ENCODE measurements at places on chromosomes 12 and 14.

- DNase-seq, result peak; percentile 5
Measured at GRCh38 chr12:118436002-118436730, 59.8 kb downstream of the SUDS3 start.

- no peak for DNase-seq
Measured at GRCh38 chr14:106845286-106846087, 1319.1 kb downstream of the TMEM121 start.

DNA sequence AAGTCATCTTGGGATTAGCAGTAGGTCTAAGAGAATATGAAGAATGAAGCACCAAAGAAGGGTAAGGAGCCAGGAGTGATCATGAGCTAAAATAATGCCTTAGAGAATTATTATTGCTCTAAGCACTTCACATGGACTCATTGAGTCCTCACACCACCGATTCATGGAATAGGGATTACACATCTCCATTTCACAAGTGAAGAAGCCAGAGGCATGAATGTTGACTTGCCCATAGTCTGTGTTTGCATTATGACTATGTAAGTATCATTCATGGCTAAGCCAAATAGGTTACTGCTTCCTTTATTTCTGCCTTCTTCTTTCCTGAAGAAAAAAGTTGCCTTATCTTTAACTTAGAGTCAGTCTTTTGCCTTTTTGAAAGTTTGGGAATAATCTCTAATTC lies 99.3 kb upstream of the NEDD1 start:
- DNase-seq, result no peak

- no peak for DNase-seq
Measured at GRCh38 chr12:12070674-12071656, at the start of gene BCL2L14. TSS of gene BCL2L14 (plus strand) at chr12:12070939. CDS start at chr12:12079306, 8,367 bp downstream.

DNA sequence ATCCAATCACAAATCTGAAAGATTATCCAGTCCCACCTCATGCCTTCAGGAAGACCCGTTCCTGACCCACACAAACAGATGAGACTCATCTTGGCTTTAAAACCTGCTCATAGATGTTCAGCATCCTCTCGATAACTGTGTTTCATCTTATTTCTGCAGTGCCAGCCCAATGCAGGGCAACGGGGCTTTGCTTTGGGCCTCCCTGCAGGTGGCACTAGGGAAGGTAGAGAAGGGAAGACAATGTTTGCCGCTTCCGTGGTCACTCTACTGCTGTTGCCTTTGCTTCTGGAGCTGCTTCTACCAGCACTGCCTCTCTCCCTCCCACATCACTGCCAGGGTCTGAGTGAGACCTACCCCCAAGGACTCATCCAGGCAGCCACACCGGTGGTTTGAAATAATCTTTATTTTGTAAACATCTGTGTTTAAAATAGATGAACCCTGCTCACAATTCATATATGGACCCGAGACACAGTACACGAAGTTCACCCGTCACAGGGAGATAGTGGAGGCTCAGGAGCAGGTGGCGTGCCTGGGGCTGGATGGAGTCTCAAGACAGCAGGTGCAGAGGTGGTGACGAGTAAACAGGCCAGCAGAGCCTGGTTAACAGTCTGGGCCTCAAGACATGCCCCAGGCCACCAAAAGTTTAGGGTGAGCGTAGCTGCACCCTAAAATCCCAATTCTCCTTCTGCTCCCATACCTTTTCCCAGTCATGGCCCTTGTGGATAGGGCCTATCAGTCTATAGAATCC lies 3.1 kb upstream of the GPX2 start:
- DNase-seq, result no peak

DNA sequence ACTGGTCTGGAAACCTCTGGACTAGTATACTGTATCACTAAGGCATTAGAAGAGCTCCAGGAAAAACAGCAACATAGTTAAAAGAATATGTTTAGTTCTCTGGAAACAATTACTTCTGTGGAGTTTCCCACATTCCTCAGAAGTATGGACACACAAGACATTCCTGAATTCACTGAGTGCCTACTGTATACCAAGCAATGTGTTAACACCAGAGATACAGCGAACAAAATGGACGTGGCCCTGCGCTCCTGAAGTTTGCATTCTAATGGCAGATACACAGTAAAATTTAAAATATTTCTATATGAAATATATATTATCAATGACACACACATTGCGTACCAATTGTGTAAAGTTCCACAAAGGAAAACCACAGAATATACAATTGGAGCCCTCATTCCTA lies 1.1 kb downstream of the ANGEL1 start:
- DNase-seq, result no peak

DNA sequence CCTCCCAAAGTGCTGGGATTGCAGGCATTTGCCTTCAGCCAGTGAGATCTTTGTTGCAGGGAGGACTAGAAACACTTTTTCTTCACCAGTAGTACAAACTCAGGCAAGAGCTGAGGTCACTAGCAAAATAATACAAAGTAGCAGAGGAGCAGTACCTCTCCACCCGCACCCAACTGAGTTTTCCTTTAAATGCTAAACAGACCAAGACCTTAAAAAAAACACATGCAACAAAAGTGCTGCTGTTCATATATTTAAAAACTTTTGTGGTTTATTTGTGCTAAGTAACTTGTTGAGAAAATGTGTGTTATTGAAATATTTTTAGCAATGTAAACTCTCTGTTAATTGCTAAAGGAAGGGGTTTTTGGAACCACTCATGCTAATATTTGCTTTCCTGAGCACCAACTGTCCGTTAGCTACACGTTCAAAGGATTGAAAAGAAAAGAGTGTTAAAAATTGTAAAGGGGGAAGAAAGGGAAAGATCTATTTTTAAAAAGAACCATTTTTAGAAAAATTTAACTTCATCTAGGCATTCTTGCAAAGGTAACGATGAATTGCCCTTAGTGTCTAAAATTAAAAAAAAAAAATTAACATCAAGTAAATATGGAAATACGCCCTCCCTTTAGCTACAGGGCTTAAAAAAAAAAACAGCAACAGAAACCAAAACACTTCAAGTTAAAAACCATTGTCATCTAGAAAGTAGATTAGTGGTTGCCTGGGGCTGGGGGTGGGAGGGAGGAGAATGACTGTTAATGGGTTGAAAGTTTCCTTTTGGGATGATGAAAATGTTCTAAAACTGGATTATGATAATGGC lies 114.0 kb upstream of the KRAS start:
- DNase-seq, result no peak

DNA sequence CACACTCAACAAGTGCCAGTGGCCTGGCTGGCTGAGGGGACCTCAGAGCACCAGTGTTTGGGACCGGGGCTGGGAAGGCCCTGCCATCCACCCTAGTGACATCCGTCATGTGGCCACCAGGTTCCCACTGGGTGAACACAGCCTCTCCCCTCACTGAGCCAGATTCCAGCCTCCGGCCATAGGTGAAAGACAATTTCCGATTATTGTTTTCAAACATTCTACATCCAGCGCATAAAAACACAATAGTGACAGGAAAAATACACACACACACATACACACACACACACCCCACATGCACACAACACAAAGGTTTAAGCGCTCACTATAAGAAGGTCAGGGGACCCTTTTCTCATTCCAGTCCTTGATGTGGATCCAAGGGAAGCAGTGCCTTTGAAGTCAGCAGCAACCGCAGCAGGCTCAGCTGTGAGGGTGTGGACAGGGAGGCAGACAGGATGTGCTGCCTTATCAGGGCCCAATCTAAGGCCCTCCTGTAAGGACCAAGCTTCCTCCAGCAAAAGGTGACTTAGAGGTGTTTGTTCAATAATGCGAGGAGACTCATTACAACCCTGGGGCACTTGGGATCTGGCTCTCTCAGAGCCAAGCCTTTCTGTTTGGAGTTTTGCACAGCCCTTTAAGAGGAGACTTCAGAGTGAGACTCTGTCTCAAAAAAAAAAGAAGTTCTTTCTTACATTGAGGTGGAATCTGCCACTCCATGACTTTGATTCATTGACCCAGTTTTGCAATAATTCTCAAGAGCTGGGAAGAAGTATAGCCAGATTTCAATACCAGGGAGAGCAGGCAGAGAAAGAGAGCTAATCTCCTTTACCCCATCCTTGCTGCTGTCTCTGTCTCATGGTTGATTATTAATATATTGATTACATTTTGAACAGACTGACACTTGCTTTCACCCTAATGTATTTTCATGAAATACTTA lies 227.8 kb downstream of the ZFP36L1 start:
- no peak for DNase-seq

GRCh38 chr12:119486599-119487154 lies 106.9 kb upstream of the TMEM233 start:
- peak; percentile 78 for DNase-seq

- no peak for DNase-seq
Measured at GRCh38 chr14:104724981-104725771, 1.1 kb downstream of the ADSS1 start.

GRCh38 chr14:23953464-23954278 lies at the start of gene DHRS4:
TSS of gene DHRS4 (plus strand) at chr14:23953770. CDS start at chr14:23953789, 19 bp downstream.
- peak; percentile 77 for DNase-seq

DNA sequence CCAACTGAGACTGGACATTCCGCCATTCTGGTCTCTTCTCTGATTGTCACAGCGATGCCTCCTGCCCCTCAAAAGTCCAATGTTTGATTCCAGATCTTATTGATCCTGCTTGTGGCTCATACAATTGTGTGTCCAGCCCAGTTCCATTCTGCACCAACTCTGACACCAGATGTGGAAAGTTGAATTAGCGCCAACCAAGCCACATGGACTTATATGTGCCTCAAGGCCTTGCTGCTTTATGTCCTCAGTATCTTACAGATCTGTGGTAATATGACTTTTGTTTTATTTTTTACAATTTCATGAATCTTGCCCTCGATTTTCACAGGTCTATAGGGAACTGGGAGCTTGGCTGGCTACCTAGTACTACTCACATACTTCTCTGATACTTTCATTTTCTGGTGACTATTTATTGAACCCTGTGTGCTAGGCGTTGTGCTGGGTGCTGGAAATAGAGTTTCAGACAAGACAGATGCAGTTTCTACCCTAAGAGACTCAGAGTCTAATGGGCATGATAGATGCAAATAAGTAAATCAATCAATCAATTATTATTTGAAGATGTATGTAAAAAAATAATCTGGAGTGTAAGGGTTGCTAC lies 472.0 kb downstream of the TMTC2 start:
- no peak for DNase-seq

- DNase-seq, result no peak
Measured at GRCh38 chr14:41355866-41356265, 250.8 kb upstream of the LRFN5 start.

- no peak for DNase-seq
Measured at GRCh38 chr14:90053044-90053443, 8.8 kb upstream of the KCNK13 start.

DNA sequence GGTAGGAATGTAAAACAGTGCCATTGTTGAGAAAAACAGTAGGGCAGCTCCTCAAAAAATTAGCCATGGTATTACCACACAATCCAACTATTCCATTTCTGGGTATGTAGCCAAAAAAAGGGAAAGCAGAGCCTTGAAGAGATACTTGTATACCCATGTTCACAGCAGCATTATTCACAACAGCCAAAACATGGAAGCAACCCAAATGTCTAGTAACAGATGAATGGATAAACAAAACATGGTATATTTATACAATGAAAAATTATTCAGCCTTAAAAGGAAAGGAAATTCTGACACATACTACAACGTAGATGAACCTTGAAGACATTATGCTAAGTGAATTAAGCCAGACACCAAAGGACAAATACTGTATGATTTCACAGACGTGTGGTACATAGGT lies 67.6 kb upstream of the GNG2 start:
- no peak for DNase-seq

DNA sequence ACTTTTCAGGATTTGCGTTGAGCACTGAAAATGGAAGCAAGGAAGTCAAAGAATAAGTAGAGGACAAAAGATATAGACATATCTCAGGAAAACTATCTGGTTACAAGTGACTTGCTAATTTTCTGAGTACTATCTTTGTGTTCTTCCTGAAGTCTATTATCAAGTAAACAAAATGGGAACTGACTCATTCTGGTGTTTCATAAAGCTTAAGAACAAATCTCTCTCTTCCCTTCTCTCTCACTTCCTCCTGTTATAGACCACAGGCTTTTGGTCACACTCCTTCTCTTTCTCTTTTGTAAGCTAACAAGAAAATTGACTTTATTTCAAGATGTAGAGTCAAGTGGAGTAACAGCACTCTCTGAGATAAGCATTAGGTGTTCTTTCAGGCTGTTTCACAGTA lies 406.6 kb upstream of the SYT1 start:
- DNase-seq, result no peak

DNA sequence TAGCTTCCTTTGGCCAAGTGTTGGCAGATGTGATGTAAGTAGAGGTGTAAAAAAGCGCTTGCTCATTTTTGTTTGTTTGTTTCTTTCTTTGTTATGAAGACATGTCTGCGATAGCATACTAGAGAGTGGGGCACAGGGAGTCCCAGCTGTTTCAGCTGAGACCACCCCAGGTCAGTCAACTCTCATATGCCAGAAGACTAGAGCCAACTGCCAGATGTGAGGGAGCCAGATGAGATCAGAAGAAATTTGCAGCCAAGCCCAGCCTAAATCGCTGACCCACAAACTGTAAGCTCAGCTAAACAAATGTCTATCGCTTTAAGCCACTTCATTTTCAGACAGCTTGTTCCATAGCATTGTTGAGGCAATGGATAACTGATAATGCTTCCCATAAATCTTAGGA lies 397.1 kb downstream of the APAF1 start:
- DNase-seq, result no peak

GRCh38 chr14:23377198-23377550 lies 328 bp downstream of the CMTM5 start:
- DNase-seq, result no peak

- no peak for DNase-seq
Measured at GRCh38 chr12:71440345-71440762, 756 bp downstream of the LGR5 start.

DNA sequence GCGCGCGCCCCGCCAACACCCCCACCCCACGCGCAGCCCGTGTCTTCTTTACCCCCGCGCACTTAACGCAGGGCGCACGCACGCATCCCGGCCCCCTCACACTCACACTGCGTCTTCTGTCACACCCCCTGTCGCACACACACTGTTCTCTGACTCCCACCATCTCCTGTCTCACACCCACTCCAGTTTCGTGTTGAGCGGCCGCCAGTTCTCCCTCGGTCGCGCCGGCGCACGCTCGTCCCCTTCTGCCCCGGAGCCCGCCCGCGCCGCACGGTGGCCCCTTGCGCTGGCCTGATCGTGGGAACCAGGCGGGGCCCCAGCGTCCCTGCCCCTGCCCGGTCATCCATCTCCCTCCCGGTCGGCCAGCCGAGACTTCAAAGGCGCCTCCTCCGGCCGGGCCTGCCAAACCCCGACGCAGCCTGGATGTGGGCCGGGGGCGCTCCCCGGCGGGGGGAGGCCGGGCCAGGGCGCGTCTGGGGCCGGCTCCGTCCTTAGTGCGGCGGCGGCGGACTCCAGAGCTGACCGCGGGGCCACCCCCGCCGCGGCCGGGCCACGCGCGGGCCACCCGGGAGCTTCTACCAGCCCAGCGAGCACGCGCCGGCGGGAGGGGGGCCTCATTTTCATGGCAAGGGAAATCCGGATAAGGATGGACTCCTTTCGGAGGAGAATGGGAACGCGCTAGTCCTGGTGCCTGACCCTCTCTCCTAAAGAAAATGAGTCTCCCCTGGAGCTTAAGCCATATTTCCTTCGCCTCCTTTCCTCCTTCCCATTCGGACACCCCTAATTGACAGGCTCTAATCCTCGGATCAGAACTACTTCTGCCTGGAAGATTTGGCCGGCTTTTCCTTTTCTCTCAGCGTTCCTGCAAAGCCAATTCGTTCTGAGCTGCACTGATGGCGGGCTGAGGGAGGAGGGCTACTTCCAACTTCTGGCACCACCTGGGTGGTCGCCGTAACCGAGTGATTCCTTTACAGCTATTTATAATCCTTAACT lies 82.0 kb upstream of the HMGA2 start:
- DNase-seq, result no peak

GRCh38 chr12:76117067-76117691 lies 32.7 kb upstream of the NAP1L1 start:
- DNase-seq, result no peak

All from NCI-H524 treated with DMSO at 0.1 percent for 48 hours (cell line).